Kidney epithelial cell (primary cell): ENCODE measurements at places on chromosomes 16 and 17.

GRCh38 chr17:80476877-80477646, 655 bp upstream of the NPTX1 start:
- DNase-seq, result no peak

GRCh38 chr16:57600952-57601580, 27.4 kb upstream of the ADGRG1 start:
- DNase-seq, result no peak

GRCh38 chr17:75168998-75169397, 13.8 kb downstream of the SUMO2 start:
- no peak for DNase-seq

DNA sequence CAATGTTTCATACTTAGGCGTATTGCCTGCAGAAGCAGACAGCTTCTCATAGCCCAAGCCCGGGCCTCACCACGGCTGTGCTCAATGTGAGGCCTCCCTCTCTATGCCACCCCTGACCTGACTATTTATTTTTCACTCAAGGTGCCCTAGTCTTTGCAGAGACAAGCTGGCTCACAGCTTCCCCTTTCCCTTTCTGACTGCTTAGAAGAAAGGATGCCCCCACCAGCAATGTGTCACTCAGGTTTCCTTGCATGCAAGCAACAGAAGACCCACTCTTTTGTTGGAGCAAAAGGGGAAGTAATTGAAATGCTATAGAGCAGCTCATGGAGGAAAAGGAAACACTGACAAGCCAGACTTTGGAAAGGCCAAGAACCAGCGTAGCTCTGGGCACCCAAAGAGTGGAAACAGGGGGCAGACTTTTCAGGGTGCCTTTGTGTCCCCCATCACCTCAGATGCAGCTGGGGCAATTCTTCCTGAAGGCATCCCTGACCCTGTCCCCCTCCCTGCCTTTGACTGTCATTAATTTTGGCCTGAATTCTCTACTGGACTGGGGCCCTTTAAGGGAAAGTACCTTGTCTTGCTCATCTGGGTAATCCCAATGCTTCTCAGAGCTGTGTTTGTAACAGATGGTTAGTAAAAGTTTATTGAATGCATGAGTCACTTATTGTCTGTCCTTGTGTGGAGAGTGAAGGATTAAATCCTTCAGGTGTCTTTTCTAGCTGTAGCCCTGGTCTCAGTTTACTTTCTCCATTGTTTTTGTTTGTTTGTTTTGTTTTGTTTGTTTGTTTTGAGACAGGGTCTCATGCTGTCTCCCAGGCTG, 17.8 kb downstream of the RGS9 start:
- DNase-seq, result no peak

DNA sequence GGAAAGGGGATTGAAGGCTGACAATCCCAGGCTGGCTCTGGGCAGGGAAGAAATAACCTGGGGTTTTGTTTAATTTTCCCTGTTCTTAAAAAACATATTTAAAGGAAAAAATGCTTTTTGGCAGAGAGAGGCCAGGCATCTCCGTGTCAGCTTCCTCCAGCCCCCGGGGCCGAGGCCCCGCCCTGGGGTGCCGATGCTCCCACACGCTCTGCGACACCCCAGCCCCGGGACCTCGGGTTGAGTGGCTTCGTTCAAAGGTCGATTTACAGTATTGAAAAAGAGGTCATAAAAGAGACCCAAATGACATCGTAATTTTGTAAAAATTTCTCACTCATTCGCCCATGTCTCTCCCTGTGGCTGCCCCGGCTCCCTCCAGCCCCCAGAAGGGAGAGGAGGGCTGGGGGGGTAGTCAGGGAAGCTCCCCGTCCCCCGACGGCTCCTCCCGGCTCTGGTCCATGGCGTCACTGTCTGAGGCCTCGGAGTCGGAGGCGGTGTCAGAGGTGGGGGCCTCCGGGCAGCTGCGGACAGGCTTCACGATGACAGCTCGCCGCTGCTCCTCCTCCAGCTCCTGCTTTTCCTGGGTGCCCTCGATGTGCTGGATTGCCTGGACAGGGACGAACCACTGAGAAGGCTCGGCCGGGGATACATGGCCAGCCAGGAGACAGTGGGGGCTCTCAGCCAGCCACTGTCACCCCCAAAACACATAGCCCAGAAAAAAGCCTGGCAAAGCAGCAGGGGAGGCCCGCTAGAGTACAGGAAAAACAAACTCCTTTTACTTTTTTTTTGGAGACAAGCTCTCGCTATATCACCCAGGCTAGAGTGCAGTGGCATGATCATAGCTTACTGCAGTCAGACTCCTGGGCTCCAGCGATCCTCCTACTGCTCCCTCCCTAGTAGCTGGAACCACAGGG, 14.9 kb downstream of the TFAP4 start:
- DNase-seq, result no peak

GRCh38 chr16:1510941-1511351, 17.8 kb downstream of the TELO2 start:
- DNase-seq, result no peak

DNA sequence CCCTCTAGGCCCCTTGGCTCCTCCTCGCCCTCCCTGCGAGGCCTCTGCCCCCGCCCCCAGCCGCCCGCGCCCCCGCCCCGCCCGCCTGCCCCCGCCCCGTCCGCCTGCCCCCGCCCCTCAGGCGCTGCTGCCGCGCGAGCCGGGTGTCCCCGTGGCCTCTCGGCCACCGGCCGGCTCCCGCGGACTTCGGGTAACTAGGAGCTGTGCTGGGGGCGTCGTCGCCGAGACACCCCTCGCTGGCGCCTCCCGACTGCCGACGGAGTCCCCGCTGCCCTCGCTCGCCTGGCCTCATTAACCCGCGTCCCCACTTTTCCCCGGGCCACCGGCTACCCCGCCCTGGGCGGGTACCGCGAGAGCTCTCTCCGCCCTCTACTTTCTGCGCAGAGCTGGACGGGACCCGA, at the start of gene TLCD1:
TLCD1 (minus strand) TSS at position 8 of the 401 bp plus-strand sequence. CDS start 136 bp downstream, outside the sequence.
- DNase-seq, result no peak

- DNase-seq, result no peak
Measured at GRCh38 chr17:49931416-49932137, 37.4 kb upstream of the DLX4 start.

DNA sequence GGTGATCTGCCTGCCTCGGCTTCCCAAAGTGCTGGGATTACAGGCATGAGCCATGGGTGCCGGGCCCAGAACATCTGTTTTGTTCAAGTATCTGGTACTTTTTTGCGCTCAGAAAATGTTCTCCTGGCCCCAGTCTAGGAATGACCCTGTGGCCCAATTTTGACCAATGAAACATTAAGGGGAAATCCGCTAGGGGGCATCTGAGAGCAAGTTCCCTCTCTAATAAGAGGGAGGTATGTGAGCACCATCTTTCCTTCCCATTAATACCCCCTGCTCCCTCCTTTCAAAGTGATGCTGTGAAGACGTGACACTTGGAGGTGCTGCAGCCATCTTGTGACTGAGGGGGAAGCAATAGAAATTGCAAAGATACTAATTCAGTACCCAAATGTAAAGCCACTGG, 16.5 kb upstream of the CLEC3A start:
- no peak for DNase-seq

GRCh38 chr16:26453215-26453614, 613.5 kb upstream of the C16orf82 start:
- DNase-seq, result no peak

DNA sequence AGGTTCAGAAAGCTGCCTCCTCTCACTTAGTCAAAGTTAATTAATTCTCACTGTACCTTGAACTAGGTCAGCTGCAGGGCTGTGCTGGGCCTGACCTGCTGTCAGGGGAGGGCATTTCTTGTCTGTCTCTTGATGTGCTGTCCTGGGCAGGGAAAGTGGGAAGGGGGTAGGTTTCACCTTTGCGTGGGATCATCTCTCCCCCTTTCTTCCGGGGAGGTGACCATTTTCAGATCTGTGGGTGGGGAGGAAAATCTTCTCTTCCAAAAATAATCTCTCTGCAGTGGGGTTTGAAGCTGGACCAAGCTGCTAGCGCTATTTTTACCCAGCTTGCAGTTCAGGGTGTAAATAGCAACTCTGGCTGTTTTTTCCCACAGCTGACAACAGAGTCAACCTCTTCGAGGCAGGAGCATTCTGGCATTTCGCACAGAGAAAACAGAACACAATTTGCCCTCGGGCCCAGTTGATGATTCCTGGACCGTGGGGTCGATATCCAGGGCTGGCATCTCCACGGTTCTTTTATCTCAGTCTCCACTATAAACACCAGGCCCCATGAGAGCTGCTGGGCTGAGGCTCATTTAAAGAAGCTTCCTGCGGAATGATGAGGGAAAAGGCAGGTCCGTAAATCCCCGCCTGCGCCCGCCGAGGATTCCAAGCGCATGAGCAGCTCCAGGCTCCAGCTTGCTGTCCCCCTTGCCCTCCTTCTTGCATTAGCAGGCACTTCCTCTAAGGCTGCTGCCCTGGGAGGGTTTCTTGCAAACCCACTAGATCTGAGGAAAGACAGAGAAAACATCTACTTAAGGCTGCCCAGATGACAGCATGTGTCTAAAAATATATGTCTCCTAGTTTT, 93.9 kb downstream of the YPEL2 start:
- no peak for DNase-seq

- DNase-seq, result no peak
Measured at GRCh38 chr17:1604831-1605528, 23.7 kb downstream of the SLC43A2 start.

DNA sequence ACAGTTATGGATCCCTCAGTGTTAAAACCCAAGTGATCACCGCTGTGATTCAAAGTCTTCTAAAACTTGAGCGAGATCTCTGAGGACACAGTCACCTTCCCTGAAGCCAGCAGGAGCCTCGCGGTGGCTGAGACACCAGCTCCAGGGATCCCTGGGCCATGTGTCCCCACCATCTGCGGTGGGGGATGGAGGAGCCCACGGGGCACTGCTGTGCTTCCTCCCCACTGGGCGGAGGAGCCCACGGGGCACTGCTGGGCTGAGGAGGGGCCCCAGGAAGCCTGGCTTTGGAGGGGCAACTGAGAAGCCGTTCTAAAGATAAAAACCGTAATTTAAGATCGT, 65.7 kb upstream of the METRNL start:
- DNase-seq, result no peak

GRCh38 chr16:20850981-20851380, 44.7 kb downstream of the REXO5 start:
- no peak for DNase-seq

- DNase-seq, result no peak
Measured at GRCh38 chr17:47644324-47644723, 5.4 kb upstream of the KPNB1 start.
